ENCODE measurements at places on chromosomes 6 and 20.
A peak's percentile ranks its signal among the peaks of the same experiment; 100 is the strongest.

- no peak for DNase-seq
These were observed 230.8 kb downstream of the EYA2 start for GRCh38 chr20:47125508-47125757.

GRCh38 chr6:29965873-29966601 lies 23.7 kb downstream of the HLA-A start:
- DNase-seq, result peak; percentile 24

- DNase-seq, result no peak
These were observed 455.9 kb upstream of the MARCKS start for GRCh38 chr6:113401231-113401630.

DNA sequence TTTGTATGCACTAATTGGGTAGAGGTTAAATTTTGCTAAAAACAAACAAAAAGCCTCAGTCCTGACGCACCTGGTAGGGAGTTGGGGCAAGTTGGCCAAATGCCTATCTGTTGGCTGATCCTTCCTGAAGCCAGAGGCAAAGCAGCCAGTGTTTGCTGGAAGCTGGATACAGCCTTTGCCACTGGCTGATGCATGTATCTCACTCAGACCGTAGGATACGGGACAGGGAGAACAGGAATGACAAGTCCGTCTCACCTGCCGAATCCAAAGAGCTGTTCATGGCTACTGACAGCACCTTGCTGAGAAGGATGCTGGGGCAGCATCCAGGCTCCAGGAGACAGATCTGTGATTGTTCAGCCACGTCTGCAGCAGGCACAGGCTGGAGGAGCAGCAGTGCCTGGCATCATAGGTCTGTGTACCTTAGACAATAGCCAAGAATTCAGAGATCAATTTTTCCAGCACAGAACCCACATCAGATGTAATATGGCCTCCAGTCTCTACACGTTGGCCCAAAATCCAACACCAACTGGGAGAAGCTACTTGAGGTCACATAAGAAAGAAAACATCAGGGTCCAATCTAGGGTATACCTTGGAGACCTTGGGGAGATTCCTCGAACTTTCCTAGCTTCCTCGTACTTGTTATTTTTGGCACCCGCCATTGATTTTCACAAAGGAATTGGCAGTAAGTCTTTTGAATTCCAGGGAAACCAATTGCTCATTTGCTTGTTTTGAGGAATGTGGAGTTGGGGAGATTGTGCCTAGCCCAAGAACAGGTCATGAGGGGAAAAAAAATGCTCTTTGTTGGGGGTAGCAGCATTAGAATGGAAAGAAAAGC lies 108.5 kb upstream of the ARMC2 start:
- DNase-seq, result no peak

GRCh38 chr6:125585470-125585869 lies 164.0 kb upstream of the HEY2 start:
- DNase-seq, result no peak

GRCh38 chr6:157287247-157287850 lies 36.0 kb downstream of the TMEM242 start:
- DNase-seq, result no peak

GRCh38 chr6:105545947-105546731 lies 143.3 kb upstream of the PREP start:
- DNase-seq, result no peak

DNA sequence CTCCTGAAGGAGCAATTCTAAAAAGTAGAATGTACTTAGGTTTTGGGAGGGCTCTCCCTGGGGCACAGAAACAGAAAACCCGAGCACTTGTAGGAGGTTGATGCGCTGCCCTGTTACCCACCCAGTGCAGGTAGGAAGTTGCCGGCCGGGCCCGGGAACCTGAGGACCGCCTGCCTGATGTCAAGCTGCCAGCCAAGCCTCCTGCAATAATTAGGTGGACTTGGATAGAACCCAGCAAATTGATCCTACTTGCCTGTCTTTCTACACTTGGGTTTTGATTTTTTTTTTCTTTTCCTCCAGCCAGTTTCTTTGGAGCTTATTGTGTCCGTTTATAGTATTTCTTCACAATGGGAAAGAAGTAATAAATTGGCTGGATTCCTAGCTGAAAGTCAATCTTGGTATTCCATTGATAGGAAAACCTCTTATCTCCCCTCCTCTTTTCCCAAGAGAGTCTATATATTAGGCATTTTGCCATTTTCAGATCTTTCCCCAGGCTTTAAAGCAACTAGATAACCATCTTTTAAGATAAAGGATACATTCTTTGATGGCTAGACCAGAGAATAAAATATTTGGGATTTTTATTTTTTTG lies 78.3 kb upstream of the FYN start:
- no peak for DNase-seq

GRCh38 chr6:33578588-33579011 lies 1.5 kb downstream of the BAK1 start:
- DNase-seq, result peak; percentile 48

GRCh38 chr6:139497345-139497961 lies 123.0 kb upstream of the CITED2 start:
- DNase-seq, result no peak

DNA sequence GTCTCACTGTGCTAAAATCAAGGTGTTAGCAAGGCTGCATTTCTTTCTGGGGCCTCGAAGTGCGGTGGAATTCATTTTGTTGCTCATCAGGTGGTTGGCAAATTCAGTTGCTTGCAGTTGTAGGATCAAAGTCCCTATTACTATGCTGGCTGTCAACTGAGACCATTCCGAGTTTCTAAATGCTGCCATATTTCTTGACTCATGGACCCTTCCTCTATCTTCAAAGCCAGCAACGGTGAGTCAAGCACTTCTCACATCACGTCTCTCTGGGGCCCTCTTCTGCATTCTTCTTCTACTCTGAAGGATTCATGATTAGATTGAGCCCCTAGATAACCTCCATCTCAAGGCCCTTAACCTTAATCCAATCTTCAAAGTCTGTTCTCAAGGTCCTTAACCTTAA lies 619.7 kb downstream of the HACE1 start:
- no peak for DNase-seq

GRCh38 chr6:114304304-114304887 lies 38.4 kb downstream of the HS3ST5 start:
- no peak for DNase-seq

DNA sequence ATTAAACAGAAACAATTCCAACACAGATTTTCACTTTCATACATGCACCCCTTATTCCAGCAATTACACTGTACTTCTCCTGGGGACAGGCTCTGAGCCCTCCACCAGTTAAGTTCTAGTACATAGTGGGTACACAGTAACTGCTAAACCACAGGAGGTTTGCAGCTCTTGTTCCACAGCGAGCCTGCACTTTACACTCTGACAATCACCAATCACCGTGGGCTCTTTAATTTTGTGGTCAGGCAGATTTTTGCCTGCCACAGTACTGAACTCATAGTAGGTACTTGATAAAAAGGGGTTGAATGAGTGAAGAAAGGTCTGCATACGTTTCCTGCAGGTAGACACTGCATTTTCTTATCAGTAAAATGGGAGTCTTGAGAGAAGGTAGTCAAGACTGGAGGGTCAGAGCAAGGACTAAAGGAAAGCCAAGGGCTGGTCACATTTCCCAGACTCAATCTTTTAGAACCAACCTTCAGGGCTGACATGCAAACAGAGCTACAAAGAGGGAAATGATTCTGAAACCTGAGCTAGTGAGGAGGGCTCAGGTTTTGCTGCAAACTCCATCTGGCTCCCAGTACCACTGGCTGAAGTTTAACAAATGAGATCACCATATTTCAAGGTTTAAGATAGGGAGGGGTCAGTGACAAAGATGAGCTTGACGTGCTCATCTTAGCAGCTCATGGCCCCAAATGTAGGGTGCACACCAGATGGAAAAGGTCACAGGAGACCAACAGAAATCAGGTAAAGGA lies 404.6 kb downstream of the BTBD9 start:
- DNase-seq, result no peak
